GM12865 (cell line): ENCODE measurements at places on chromosomes 2 and 18.

DNA sequence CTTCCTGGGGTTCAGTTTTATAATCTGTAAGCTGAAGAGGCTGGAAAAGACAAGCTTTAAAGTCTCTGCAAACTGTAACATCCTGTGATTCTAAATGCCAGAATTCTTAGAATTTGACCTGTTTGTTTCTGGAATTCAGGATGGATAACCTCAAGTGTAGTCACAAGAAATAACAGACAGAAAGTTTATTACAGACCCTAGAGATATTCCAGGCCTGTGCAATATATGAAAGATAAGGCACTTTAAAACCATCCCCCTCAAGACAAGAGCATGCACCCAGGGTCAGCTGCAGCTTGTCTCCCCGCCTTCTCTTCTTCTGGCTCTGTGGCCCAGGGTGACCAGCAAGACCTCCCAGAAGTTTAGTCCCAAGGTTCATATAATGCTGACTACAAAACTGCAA, 298.7 kb upstream of the ACVR2A start:
- DNase-seq: no peak

GRCh38 chr18:12239431-12239830, 14.7 kb upstream of the CIDEA start:
- no peak for DNase-seq

GRCh38 chr2:187093771-187094412, 244.9 kb upstream of the ZSWIM2 start:
- no peak for DNase-seq

DNA sequence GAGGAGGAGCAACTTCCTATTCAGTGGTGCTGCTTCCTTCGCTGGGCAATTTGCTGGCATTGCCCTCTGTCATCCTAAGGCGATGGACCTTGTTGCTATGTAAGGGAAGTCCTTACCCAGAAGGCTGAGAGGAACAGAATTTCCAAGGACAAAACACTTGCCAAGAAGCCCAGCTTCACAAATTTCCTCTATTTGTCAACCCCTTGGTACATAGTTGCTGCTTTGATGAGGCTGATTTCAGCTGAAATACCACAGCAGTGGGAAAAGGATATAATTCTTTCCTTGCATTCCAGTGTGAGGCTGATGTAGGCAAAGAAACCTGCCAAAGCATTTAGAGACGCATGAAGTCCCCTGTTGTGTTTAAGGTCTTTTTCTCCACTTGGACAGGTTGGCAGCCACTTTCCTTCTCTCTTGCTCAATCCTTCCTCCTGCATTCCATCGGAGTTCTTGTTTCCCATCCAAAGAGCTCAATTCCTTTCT, 16.4 kb upstream of the ST3GAL5 start:
- no peak for DNase-seq

- DNase-seq: no peak
Observed at GRCh38 chr2:124953921-124954320, 928.8 kb downstream of the CNTNAP5 start.

- no peak for DNase-seq
Observed at GRCh38 chr18:3604235-3604497, 154.2 kb downstream of the TGIF1 start.

DNA sequence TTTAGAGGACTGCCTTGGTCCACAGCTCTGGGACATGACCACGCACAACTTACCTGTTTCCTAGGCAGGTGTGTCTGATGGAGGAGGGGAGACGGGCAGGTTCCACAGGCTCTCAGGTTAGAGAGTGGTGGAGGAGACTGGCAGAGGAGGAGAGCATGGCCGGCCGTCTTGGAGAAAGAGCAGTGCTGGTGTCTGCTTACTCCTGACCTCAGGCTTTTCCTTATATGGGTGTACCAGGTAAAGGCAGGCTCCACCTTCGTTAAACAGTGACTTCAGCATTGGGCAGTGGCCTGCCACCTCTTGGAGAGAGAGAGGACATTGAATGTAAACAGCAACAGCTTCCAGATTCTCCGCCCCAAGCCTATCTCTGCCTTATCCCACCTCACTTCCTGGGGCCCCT, at the start of gene CAPN13:
Gene CAPN13, minus strand, starts transcription at position 198 of the 400 bp plus-strand sequence. CDS start 20,121 bp downstream, outside the sequence.
- DNase-seq: no peak

- DNase-seq: no peak
Observed at GRCh38 chr2:176339208-176339607, 70.0 kb downstream of the MTX2 start.

DNA sequence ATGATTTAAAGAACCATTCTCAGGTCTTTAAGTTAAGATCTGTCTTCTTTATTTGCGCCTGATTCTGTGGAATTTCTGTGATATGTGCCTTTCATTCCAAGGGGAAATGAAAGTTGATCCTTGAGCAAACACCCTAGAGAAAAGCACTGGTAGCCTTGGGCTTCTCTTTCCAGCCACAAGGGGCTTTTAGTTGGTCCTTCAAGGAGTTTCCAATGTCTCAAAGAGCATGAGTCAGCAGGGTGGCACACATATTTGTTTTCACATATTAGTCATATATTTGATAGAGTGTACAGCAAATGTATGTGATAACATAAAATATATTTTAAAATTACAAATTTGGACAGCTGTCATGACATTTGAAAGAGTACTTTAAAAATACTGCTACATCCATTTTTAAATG, 339.5 kb downstream of the TXNL1 start:
- no peak for DNase-seq

- peak; percentile 87 for DNase-seq
Observed at GRCh38 chr2:70115646-70116442, 28.6 kb downstream of the PCBP1 start.

- no peak for DNase-seq
Observed at GRCh38 chr2:79513711-79514110, 860 bp downstream of the CTNNA2 start.

DNA sequence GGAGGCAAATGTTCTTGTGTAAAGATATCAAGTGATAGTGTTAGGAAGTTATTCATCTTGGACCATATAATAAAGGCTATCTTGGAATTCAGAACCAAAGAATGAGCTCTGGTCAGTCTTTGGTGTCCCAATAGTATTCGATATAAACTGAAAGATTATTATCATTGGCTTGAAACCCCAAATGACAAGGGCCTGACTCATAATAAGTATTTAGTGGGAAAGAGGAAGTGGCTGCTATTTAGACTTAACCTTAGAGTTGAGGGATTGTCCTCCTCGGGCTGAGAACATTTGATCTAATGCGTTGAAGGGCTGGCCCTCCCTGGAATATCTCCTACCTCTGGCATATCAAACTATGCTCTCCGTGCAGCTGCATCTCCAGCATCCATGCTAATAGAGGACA, 67.5 kb downstream of the CDH20 start:
- DNase-seq: no peak

DNA sequence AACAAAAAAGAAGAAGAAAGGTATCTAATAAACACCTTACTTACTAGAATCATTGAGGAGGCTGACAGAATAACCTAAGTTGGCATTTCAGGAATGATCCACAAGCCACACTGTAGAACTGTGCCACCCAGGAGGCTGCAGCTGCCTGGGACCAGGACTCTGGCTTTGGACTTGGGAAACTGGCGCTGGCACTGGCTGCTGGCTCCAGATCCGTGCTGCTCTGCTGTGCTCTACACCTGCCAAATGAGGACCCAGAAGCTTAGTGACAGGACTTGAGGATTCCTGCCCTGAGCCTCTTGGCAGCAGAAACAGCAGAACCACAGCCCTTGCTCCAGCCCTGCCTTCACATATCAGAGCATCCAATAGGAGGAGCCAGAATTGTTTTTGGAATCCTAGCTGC, 113.5 kb downstream of the CABLES1 start:
- DNase-seq: no peak

DNA sequence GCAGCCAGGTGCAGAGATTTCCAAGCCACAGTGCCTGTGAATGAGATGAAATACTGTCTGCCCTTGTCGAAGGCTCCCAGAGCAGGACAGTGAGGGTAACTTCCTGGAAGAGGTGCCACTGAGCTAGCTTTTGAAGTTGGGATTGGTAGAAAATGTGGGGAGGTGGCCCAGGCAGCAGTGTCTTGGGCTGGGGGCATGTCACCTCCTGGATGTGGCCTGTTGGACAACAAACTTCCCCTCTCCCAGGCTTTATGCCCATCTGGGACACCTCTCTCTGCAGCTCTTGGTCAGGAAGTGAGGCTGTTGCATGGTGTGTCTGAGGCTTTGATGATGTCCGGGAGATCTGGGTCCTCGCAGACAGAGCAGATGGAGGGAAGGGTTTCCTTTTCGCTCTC, 151.4 kb downstream of the DYSF start:
- no peak for DNase-seq
